T-helper 1 cell treated with Interleukin-12 subunit alpha and Interleukin-12 subunit beta and Interleukin-4 antibody, amounts not matched to agents 30 ng/mL and 1 ng/mL, for 36 hours (primary cell): ENCODE measurements at places on chromosomes 2 and 18. TPM values are rescaled to one million over a fixed set of nuclear protein-coding genes. Genes with fewer than 3 reads are reported as not detected.

The RABL2A gene
- total RNA-seq = 20.9 and 24.0 TPM in 2 replicates

The INHA gene
- total RNA-seq = not detected in 2 replicates

The REG1B gene
- total RNA-seq = not detected in 2 replicates

The DNAJC5G gene
- total RNA-seq = not detected in 2 replicates

The HOXD4 gene
- not detected in 2 replicates for total RNA-seq

The DSG1 gene
- not detected in 2 replicates for total RNA-seq

The FAP gene
- 0.17 and 0.76 TPM in 2 replicates for total RNA-seq

The INHBB gene
- not detected in 2 replicates for total RNA-seq
